ENCODE measurements at places on chromosomes 1 and 21. TPM values are rescaled to one million over a fixed set of nuclear protein-coding genes. Genes with fewer than 3 reads are reported as not detected.

The INAVA gene
- 82.0 TPM for total RNA-seq

The KRTAP21-2 gene
- not detected for total RNA-seq

The HORMAD1 gene
- 1.4 TPM for total RNA-seq

GRCh38 chr1:51439053-51439452 is 80.0 kb downstream of the EPS15 start:
- DNase-seq: no peak

- no peak for DNase-seq
Measured at GRCh38 chr21:32298148-32298559, 501 bp upstream of the MRAP start.

- DNase-seq: peak; percentile 34
Measured at GRCh38 chr1:55337801-55338447, 122.8 kb upstream of the USP24 start.

DNA sequence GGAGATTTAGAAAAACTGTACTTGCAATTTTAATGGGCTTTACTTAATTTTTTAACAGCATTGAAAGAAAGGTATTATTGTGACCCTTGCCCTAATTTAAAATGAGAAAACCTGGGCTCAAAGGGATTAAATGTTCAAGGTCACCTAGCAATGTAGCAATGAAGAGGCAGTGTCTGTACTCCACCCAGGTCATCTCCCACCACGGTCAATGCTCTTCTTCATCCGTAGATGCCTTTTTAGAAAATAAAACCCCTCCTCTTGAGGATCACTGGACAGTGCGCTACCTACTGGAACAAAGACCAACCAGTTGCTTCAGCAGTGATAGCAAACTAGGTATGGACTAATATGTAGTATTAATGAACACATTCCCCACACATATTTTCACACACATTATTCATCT is 29.8 kb upstream of the HAO2 start:
- no peak for DNase-seq

- no peak for DNase-seq
Measured at GRCh38 chr1:204819495-204819894, 51.2 kb upstream of the NFASC start.

DNA sequence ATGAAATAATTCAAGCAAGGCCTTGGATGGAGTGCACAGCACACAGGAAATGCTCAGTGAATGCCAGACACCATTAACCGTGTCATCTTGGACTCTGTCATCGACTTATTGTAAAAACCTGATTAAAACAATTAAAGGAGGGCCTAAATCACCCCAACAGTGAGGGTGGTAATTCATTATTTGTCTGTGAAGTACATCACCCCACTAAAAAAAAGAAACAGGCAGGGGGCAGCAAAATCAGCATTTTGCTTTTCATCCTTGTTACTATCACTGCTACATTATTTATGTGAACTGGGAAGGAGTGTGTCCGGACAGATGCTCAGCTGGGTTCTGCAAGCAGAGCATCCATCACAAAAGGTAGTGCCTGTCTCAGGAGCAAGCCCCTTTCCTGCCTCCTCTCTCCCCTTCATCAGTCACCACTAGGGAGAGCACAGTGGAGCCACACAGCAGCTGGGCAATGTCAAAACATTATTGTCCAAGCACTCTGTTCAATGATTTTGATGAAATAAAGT is 98.5 kb downstream of the RERE start:
- DNase-seq: no peak

GRCh38 chr1:160115545-160116282 is at the start of gene ATP1A2:
ATP1A2 (plus strand) TSS chr1:160115759; CDS start chr1:160115862, 103 bp downstream.
- DNase-seq: no peak

GRCh38 chr1:30822966-30823581 is 65.5 kb upstream of the LAPTM5 start:
- DNase-seq: no peak

- DNase-seq: no peak
Measured at GRCh38 chr1:72326494-72326893, 44.2 kb upstream of the NEGR1 start.

- DNase-seq: no peak
Measured at GRCh38 chr21:25215698-25216384, 391.4 kb downstream of the MRPL39 start.

GRCh38 chr21:38459490-38459889 is 38.8 kb downstream of the ERG start:
- no peak for DNase-seq

GRCh38 chr1:27658951-27659496 is 13.0 kb downstream of the IFI6 start:
- no peak for DNase-seq

- DNase-seq: no peak
Measured at GRCh38 chr1:145997718-145998023, 1.3 kb upstream of the TXNIP start.

DNA sequence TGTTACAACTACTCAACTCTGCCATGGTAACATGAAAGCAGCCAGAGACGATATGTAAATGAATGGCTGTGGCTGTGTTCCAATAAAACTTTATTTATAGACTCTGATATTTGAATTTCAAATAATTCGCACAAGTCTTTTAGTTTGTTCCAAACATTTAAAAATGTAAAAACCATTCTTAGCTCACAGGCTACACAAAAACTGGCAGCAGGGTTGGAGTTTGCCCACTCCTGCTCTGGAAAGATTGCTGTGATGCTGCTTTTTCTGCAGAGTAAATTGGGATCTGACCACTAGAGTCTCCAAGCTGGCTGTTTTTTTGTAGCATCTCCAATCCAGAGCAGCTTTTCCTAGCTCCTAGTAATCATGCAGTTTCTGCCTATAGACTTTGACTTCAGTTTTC is 157.5 kb downstream of the CHRM3 start:
- DNase-seq: no peak

All from mucosa of descending colon (tissue), 3 donors.